ENCODE measurements at places on chromosomes 6 and 20.

DNA sequence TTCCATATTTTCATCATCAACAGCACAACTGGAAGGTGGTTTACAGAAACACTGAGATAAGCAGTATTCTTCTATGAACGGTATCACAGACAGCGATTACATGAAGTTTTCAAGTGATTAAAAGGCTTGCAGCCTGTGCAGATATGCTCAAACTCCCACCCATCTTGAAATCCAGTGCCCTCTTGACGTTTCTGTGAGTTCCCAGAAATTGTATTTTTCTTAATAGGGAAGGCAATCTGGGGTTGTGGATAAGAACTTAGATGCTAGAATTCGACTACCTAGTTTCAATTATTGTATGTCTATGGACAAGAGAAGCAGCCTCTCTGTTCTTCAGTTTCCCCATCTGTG lies 290.3 kb downstream of the ZNF217 start:
- no peak for DNase-seq

- DNase-seq, result no peak
These were observed 41.2 kb downstream of the TMEM14A start for GRCh38 chr6:52712136-52712535.

- no peak for DNase-seq
These were observed 5.8 kb downstream of the TUBB start for GRCh38 chr6:30725713-30726505.

DNA sequence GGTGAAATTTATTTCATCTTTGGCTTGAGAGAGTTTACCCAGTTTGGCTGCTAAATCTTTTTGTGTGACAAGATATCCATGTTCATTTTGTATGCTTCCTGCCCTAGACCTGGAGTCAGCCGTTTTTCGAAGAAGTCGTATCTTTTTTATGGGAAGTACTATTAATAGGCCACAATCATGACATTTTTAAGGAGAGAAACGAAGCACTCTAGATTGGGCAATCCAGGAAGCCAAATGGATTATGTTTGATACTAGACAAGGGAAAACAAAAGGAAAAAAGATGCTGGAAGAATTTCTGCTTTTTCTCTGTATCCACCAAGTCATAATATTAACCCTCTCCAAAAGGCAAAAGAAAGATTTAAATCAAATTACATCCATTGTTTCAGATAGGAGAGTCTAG lies 214.6 kb downstream of the HDGFL1 start:
- DNase-seq, result no peak

GRCh38 chr20:49603209-49603627 lies 35.3 kb upstream of the PTGIS start:
- no peak for DNase-seq

DNA sequence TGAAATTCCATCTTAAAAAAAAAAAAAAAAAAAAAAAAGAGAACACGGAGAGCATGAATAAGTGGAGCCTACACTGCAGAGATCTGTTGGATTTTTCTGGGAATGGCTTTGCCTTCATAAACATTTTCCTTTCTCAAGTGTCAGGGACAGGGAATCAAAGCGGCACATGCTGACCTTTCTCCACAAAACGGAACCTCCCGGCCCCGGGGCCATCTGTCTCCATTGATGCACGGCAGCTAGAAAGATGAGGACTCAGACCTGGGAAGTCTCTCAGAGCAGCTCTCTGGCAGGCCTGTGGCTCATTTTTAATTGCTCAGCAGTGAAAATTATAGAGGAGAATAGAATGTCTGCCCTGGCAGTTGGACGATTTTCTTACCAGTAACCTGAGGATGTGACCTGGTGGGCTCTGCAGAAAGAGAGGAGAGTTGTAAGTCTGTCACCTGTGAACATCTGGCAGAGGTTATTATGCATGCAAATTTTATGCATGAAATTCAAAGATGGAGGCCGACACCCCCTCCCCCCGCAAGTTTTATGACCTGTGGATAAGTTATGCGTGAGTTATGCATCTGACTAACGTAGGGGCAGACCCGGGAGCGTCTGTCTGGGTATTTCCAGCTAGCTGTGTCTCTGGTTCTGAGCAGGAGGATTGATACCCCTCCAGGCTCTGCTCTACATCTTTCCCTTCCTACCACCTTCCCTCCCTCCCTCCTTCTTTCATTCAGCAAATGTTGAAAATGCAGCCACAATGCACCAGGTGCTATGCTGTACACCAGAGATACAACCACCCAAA lies 352.5 kb downstream of the CDH26 start:
- no peak for DNase-seq

DNA sequence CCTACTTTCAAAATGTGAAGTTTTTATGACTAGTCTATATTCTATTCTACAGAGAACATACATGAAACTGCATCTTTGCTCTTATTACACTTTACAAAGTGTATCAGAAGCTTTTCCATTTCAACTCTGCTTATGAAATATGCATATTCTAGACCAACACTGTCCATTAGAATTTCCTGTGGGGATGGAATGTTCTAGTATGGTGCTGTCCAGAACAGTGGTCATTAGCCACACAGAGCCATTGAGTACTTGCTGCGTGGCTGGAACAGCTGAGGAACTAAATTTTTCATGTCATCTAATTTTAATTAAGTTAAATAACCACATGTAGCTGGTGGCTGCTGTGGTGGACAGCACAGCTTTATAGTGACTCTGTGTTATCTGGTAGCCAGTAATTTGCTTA lies 105.9 kb upstream of the PDE10A start:
- DNase-seq, result no peak

DNA sequence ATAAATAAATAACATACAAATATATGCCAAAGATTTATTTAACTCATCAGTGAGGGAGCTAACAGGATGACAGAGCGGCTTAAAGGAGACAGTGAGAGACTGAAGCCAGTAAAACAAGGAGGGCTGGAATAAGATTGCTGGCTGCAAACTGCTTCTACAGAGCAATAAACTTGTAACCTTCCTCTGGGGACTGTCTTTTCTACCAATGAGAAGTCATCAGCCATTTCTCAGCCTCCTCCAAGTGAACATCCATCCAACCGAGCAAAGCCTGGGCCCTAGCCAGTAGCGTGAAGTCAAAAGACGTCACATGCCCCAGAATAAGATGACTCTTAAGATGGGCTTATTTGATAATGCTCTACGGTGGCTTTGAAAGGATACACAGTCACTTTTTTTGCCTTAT lies 42.5 kb downstream of the CPXM1 start:
- no peak for DNase-seq

All from stimulated activated CD4-positive, alpha-beta T cell treated with anti-CD3 and anti-CD28 coated beads, Interleukin-1b, Interleukin-23, amount 100 ng/mL, for 1 hour (primary cell).